A549 treated with Mapracorat at 1 μM for 4 hours (cell line): ENCODE measurements at places on chromosomes 2 and 18. TPM values are rescaled to one million over a fixed set of nuclear protein-coding genes. Genes with fewer than 3 reads are reported as not detected.

Gene LYG1
- total RNA-seq, result 0.54 to 1.9 TPM (median 1.1 TPM) in 5 replicates

Gene SERPINB2
- total RNA-seq, result not detected in 5 replicates

Gene C2orf81
- 2.4 to 3.7 TPM (median 2.6 TPM) in 5 replicates for total RNA-seq

Gene STARD6
- not detected in 5 replicates for total RNA-seq

Gene ANKRD30BL
- total RNA-seq, result not detected in 5 replicates

Gene REG1B
- total RNA-seq, result not detected in 5 replicates

Gene LYPD6
- 0.05 to 0.11 TPM (median 0.08 TPM) in 5 replicates for total RNA-seq

Gene FBXO15
- 0.41 to 1.0 TPM (median 0.66 TPM) in 5 replicates for total RNA-seq

Gene BCL11A
- 0.02 to 0.52 TPM (median 0.05 TPM) in 5 replicates for total RNA-seq

Gene SH3BP4
- 34.8 to 43.6 TPM (median 40.3 TPM) in 5 replicates for total RNA-seq

Gene CPS1
- total RNA-seq, result 9.6 to 13.8 TPM (median 13.3 TPM) in 5 replicates

Gene CFLAR
- 77.6 to 109 TPM (median 97.5 TPM) in 5 replicates for total RNA-seq

Gene MEP1B
- 0.05 TPM in 1 of 5 replicates, not detected in the others for total RNA-seq

Gene CFAP210
- total RNA-seq, result 0.27 to 0.81 TPM (median 0.46 TPM) in 5 replicates
